Kidney (tissue), 22 donors: ENCODE measurements at places on chromosomes 6 and 20. TPM values are rescaled to one million over a fixed set of nuclear protein-coding genes. Genes with fewer than 3 reads are reported as not detected.

DNA sequence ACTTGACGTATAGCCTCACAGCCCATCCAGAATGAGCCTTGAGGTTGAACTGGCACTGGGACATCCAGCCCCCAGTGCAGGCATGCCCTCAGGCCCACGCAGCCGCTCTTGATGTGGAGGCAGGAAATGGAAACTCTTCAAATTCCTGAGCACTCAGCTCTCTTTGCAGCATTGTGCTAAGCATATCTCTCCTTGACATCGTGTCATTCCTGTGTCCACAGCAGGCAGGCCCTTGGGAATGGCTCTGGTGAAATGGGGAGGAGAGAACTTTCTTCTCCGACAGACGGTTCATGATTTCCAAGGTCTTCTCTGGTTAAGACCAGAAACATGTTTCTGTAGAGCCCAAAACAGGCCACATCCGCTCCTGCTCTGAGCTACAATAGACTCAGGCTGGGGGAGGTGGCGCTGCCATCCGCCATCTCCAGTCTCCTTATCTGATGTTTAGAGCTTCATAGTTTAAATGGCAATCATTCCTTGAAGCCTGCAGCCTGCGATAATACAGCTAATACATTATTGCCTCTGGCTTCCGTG lies 248.8 kb downstream of the CDH4 start:
- no peaks in the 10 kb centered on the region for H3K4me1 ChIP-seq
- no peaks in the 10 kb centered on the region for H3K36me3 ChIP-seq
- no peaks in the 10 kb centered on the region for H3K27me3 ChIP-seq
- no peak overlapping the region for H3K4me3 ChIP-seq

Gene COL12A1
- total RNA-seq, result 28.3 TPM

DNA sequence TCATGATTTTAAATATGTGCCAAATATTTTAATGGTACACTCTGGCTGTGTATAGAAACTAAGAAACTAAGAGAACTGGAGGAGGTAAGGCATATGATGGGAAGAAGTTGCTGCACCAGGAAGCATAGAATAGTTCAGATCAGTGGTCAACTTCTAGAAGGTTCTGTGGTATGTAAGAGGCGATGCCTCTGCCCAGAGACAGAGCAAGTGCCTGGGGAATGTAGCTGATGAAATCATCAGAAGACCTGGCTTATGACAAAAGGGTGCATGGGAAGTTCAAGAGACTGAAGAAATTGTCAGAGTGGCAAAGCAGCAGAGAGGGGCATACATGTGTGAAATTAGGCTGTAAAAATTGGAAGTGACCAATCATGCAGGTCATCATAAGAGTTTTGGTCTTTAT lies 580.8 kb downstream of the BMP2 start:
- no peak overlapping the region for H3K27ac ChIP-seq
- H3K4me3 ChIP-seq, result no peak overlapping the region
- H3K36me3 ChIP-seq, result no peaks in the 10 kb centered on the region

- H3K4me3 ChIP-seq, result no peak overlapping the region
- no peaks in the 10 kb centered on the region for H3K36me3 ChIP-seq
- no peaks in the 10 kb centered on the region for H3K4me1 ChIP-seq
Observed at GRCh38 chr6:100435299-100435698, 29.4 kb downstream of the SIM1 start.

- no peak for DNase-seq
- no peak overlapping the region for H3K4me3 ChIP-seq
- no peak overlapping the region for H3K27ac ChIP-seq
- H3K4me1 ChIP-seq, result no peaks in the 10 kb centered on the region
- no peaks in the 10 kb centered on the region for H3K27me3 ChIP-seq
Observed at GRCh38 chr6:65545920-65546319, 161.1 kb downstream of the EYS start.

DNA sequence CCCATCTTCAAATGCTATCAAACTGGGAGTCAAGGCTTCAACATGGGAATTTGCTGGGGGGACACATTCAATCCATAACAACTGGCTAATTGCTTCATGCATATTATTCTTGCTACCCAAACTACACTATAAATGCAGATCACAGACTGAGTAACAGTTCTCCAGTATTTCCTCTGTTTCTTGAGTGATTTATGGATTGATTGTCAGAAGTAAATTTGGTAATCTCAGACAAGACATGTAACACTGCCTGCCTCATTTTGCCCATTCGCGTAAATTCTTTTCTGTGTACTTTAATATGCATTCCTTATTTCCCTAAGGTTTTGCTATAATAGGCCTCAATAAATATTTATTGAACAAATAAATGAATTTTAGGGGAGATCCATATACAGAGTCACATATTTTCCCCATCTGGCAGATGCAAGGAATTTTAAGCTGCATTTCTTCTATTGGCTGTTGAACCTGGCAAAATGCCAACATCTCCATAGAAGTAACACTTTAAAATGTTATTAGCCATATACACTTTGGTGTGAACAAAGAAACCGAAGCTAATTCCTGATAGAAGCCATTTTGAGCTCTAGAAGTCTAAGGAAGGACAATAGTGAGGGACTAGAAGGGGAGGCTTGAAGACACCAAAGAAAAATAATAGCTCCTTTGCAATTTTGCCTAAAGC lies 98.2 kb downstream of the QRSL1 start:
- peak overlapping the region; percentile 55 for H3K27ac ChIP-seq
- no peaks in the 10 kb centered on the region for H3K36me3 ChIP-seq
- no peaks in the 10 kb centered on the region for H3K27me3 ChIP-seq
- H3K4me3 ChIP-seq, result no peak overlapping the region
- H3K4me1 ChIP-seq, result peaks cover 34% of the 10 kb centered on the region

DNA sequence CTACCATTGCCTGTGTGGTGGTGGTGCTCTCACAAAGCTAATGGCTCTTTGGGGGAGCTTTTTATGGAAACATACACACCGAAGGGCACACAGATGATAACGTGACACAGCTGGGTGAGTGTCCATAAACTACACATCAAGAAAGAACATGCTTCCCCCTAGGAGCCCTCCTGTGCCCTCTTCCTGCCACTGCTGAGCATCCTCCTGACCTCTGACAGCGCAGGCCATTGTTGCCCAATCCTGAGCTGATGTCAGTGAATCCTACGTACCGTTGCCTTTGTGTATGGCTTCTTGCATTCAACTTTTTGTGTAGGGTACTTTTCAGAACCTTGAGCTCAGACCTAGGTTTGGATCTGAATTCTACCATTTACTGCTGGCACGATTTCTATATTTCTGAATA lies 65.8 kb upstream of the SLC22A1 start:
- H3K27me3 ChIP-seq, result no peaks in the 10 kb centered on the region
- H3K4me1 ChIP-seq, result peaks cover 15% of the 10 kb centered on the region
- no peak overlapping the region for H3K4me3 ChIP-seq
- no peak overlapping the region for H3K27ac ChIP-seq
- H3K36me3 ChIP-seq, result peaks cover 4% of the 10 kb centered on the region
- DNase-seq, result no peak

GRCh38 chr20:41369673-41370072 lies 3.1 kb upstream of the EMILIN3 start:
- no peak overlapping the region for H3K27ac ChIP-seq
- no peaks in the 10 kb centered on the region for H3K36me3 ChIP-seq
- no peaks in the 10 kb centered on the region for H3K4me1 ChIP-seq
- no peak overlapping the region for H3K4me3 ChIP-seq
- no peaks in the 10 kb centered on the region for H3K27me3 ChIP-seq
- no peak for DNase-seq

Gene ENTPD6
- total RNA-seq, result 95.7 TPM

GRCh38 chr20:44171775-44172571 lies 15.0 kb downstream of the JPH2 start:
- no peak for DNase-seq
- H3K27ac ChIP-seq, result no peak overlapping the region
- H3K36me3 ChIP-seq, result no peaks in the 10 kb centered on the region
- no peaks in the 10 kb centered on the region for H3K4me1 ChIP-seq
- no peaks in the 10 kb centered on the region for H3K27me3 ChIP-seq

Gene MAP7
- 40.0 TPM for total RNA-seq

DNA sequence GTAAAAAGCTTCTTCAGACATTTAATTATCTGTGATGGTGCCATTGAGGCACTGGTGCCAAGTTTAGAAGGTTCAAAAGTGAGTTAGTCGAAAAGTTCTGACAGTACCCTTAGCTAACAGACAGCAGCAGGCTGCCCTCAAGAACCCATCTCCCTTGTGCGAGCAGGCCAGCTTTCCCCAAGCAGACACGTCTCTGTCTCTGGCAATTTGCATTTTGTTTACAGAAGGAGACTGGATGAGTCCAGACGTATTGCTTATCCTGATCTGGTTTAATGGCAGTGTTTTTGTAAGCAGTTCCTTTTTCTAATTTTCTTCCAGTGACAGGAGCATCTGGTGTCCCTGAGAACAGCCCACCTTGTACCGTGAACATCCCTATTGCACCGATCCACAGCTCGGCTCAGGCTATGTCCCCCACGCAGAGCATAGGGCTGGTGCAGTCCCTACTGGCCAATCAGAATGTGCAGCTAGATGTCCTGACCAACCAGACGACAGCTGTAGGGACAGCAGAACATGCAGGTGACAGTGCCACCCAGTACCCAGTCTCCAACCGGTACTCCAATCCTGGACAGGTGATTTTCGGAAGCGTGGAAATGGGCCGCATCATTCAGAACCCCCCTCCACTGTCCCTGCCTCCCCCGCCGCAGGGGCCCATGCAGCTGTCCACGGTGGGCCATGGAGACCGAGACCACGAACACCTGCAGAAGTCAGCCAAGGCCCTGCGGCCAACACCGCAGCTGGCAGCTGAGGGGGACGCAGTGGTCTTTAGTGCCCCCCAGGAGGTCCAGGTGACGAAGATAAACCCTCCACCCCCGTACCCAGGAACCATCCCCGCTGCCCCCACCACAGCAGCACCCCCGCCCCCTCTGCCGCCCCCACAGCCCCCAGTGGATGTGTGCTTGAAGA lies 58.3 kb upstream of the TMEM181 start:
- H3K27ac ChIP-seq, result no peak overlapping the region
- no peaks in the 10 kb centered on the region for H3K4me1 ChIP-seq
- H3K36me3 ChIP-seq, result peaks cover 8% of the 10 kb centered on the region
- no peaks in the 10 kb centered on the region for H3K27me3 ChIP-seq
- no peak for DNase-seq

DNA sequence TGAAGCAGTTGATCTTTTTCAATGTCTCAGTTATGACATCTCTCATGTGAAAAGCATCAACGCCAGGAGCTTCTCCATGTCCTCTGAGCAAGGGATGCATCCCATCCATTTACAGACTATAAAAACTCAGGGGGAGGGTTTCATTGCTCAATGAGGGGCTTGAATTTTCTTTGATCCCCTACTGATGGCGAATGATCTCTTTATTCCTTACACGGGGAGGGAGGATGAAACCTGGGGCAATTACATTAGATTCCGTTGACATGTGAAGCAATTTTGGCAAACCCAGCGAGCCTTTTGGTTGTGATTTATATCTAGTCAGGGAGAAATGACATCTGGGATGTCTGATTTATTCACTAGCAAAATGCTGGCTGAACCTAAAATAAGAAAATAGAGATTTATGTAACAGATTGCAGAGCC lies 268.9 kb downstream of the HIVEP2 start:
- H3K4me1 ChIP-seq, result no peaks in the 10 kb centered on the region
- H3K27me3 ChIP-seq, result no peaks in the 10 kb centered on the region
- DNase-seq, result no peak
- H3K27ac ChIP-seq, result no peak overlapping the region
- no peak overlapping the region for H3K4me3 ChIP-seq
- H3K36me3 ChIP-seq, result no peaks in the 10 kb centered on the region

DNA sequence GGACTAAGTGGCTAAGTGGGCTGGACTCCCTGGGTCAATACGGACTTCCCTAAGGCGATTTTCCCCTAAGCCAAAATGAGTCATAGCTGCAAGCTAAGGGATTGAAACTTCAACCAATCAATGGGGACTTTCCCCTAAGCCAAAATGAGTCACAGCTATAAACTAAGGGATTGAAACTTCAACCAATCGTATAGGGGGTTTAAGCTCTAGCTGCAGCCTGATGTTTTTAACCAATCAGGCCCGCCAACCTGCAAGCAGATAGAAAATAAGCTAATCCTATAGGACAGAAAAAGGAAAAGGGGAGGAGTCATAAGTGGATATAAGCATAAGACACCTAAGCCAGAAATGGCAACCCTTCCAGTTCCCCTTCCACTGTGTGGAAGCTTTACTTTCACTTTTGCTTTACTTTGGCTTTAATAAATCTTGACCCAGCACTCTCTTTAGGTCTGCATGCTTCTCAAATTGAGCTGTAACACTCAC lies 655.0 kb upstream of the HS3ST5 start:
- H3K4me3 ChIP-seq, result no peak overlapping the region
- no peak for DNase-seq
- H3K27ac ChIP-seq, result no peak overlapping the region
- H3K27me3 ChIP-seq, result no peaks in the 10 kb centered on the region
- H3K4me1 ChIP-seq, result no peaks in the 10 kb centered on the region

Gene GMNN
- total RNA-seq, result 13.0 TPM

Gene FERMT1
- 0.57 TPM for total RNA-seq

DNA sequence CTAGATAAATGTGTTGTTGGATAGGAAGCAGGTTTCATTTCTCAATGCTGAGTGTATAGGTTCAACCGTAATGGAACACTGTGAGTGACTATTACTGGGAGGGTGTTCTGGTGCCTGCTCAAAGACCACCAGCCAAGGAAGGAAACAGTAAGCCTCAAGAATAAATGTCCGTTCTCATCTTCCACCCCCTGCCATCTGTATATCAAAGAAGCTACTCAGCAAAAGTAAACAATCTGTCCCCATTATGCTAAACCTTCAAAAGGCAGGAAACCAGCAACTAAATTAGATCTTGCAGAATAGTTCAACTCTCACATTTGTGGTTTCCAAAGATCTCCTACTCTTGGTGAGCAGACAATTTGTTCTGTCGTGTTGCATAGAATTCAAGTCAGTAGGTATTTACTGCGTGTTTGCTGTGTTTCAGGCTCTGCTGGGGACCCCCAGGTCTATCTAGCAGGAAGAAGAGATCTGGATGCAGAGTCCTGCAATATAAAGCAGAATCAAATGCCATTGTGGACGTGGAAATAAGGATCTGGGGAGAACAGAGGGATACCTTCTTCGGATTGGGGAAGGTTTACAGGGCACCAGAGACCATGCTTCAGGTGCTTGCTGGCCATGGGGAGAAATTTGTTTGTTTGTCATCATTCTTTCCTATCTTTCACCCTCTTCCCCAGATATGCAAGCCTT lies 87.3 kb downstream of the SCML4 start:
- no peak overlapping the region for H3K27ac ChIP-seq
- H3K36me3 ChIP-seq, result no peaks in the 10 kb centered on the region
- no peak overlapping the region for H3K4me3 ChIP-seq
- H3K4me1 ChIP-seq, result no peaks in the 10 kb centered on the region
- no peaks in the 10 kb centered on the region for H3K27me3 ChIP-seq

Gene EYA2
- total RNA-seq, result 2.6 TPM

DNA sequence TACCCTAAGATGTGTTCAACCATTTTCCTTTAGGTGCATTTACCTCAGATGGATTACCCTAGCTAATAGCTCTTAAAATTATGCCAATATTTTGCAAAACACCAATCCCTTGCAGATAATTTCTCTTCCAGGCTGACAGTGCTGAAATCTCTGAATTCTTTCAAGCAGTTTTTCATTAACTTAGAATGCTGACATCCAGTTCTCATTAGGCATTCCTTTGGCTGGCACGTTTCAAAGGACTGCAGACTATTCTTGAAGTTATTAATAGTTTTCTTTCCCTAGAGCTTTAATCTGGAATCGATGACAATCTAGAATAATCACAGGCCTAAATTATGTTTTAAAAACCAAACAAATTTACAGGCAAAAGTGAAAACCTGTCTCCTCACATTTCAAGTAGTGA lies 68.3 kb downstream of the SMLR1 start:
- H3K27me3 ChIP-seq, result no peaks in the 10 kb centered on the region
- no peaks in the 10 kb centered on the region for H3K36me3 ChIP-seq
- no peak overlapping the region for H3K4me3 ChIP-seq
